GM19239 (cell line): ENCODE measurements at places on chromosomes 13 and 19.

- DNase-seq = no peak
Observed at GRCh38 chr13:94967183-94968039, 255.1 kb upstream of the SOX21 start.

DNA sequence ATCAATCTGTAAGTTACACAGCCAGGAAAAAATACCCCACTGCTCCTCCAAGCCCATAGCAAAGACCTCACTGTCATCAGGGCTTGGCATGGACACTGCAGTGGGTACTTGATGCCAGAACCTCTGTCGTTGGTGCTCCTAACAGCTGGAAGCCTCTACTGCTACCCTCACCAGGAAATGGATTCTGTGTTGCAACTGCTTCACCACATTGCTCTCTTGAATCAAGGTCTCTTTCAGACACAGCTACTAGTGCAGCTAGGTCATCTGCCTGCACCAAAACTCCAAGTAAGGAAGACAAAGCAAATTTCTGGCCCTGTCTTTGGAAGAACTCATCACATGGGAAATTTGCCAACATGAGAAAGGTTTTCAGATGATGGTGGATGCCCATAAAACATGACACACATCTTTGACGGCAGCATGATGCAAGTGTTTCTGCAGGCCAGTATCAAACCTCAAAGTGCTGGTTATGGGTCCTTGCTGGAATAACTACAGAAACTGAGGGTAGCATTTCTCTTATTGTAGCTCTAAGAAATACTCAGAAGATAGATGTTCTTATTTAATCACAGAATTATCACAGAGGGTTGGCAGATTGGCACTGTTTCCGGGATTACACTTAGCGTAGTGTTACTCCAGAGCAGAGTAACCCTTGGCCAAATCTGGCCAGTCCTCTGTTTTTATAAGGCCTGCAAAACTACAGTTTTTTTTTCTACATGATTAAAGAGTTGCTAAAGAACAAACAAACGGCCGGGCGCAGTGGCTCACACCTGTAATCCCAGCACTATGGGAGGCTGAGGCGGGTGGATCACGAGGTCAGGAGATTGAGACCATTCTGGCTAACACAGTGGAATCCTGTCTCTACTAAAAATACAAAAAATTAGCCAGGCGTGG, 12.9 kb upstream of the PCCA start:
- no peak for DNase-seq

DNA sequence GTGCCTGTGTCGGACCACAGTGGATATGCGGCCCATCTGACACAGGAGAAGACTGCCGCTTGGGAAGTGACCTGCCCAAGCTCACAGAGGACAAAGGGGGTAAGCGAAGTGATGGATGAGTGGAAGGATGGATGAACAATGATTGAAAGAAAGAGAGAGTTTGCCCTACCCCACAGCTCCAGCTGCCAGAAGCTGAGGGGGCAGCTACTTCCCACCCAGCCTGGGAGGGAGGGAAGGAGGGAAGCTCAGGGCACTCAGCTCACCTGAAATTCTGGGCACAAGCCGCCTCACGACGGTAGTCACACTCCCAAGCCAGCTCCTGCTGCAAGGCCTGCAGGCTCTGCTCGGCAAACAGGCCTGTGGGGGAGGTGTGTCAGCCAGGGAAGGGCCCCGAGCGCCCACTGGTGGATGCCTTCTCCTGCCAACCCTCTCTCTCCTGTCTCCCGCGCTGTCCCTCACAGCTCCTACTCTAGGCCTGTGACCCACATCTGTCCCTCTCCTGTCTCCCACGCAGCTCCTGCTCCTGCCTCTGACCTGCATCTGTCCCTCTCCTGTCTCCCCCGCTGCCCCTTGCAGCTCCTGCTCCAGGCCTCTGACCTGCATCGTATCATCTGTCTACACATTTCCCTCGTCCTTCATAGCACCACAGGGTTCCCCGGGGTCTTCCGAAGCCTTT, 12.0 kb upstream of the NUMBL start:
- DNase-seq = no peak

DNA sequence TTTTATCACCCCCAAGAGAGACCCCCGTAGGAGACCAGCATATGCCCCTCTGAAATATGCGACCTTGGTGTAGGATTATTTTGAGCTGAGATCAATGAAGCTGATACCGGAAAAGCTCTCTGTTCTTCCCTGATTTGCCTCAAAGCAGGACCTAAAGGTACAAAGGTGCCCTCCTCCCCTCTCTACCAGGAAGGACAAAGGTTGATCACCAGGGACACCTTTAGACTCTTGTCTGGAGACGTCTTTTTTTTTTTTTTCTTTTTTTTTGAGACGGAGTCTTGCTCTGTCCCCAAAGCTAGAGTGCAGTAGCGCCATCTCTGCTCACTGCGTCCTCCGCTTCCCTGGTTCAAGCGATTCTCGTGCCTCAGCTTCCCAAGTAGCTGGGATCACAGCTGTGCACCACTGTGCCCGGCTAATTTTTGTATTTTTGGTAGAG, 792 bp upstream of the PEX11G start:
- no peak for DNase-seq
